Stimulated activated CD4-positive, alpha-beta T cell treated with anti-CD3 and anti-CD28 coated beads, TNF-alpha, amount 100 ng/mL, for 1 hour (primary cell): ENCODE measurements at places on chromosomes 2 and 18.

- no peak for DNase-seq
Observed at GRCh38 chr2:172888714-172889669, 153.3 kb downstream of the RAPGEF4 start.

- no peak for DNase-seq
Observed at GRCh38 chr2:155913356-155913755, 419.2 kb downstream of the NR4A2 start.

GRCh38 chr2:40559175-40559574 is 107.3 kb upstream of the SLC8A1 start:
- no peak for DNase-seq

GRCh38 chr2:234025891-234026401 is 24.6 kb upstream of the SPP2 start:
- no peak for DNase-seq
